Peyer's patch (tissue), 4 donors: ENCODE measurements at places on chromosomes 11 and 22.

GRCh38 chr11:76702336-76703128, 32.0 kb upstream of the LRRC32 start:
- DNase-seq: no peak

DNA sequence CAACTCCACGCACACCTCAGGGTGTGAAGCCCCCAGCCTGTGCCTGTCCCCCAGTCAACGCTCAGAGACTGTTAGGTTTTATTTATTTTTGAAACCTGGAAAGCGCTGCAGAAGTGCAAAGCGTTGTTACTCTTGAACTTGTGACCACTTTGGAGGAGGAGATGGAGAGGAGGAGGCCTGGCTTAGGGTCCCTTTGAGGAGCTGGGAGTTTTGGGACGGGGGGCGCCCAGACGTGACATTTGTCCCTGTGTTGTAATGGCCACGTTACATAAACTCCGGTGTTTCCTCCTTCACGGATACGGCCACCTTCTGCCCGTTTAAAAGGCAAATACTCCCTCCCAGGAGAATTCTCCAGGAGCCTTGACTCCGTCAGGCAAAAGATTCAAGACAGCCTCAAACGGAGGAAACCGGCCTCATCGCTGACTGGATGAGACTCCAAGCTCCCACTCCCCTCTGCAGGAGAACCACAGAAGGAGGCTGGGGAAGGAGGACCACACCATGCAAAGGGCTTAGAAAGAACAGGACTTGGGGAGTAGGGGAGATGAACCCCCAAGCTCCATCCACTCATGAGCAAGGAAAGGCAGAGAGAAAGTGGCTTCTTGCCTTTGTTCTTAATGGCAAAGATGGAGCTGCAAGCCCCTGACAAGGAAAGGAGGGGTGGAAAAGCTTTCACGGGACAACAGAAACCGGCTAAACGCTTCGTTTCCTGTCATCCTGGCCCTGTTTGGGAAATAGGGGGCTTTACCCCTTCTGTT, 630 bp downstream of the PIK3IP1 start:
- DNase-seq: peak; percentile 67

DNA sequence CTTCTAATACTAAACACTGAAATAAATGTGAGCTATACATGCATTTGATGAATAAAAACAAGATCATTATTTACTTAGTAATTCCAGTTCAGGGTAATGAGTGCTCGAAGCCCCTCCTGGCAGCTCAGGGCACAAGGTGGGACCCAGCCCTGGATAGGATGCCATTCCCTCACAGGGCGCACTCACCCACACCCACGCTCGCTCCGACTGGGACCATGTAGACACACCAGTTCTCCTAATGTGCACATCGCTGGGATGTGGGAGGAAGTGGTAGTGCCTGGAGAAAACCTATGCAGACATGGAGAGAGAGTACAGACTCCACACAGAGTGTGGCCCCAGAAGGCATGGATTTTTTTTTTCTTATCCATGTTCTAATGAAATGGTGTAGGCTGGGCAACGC, 44.5 kb upstream of the RASSF10 start:
- DNase-seq: no peak

- no peak for DNase-seq
These were observed 49.7 kb downstream of the ARRB1 start for GRCh38 chr11:75301601-75302345.

DNA sequence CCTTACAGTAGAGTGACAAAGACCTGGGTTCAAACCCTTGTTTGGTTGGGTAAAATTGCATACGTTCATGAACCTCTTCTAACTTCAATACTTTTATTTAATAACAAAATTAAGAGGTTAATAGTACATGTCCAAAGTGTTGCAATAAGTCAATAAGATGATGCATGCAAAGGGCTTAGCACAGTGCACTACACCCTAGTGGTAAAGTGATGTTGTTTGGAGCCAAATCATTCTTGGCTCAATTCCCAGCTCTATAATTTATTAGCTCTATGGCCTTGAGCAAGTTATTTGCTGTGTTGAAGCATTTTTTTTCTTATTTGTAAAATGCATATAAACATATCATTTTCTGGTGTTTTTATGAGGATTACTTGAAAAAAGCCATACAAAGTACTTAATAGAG, 945.3 kb downstream of the LRRC4C start:
- no peak for DNase-seq

- no peak for DNase-seq
These were observed 495.6 kb upstream of the LRRC4C start for GRCh38 chr11:41955066-41955465.

- DNase-seq: no peak
These were observed 42.2 kb downstream of the FAM118A start for GRCh38 chr22:45351956-45352355.

DNA sequence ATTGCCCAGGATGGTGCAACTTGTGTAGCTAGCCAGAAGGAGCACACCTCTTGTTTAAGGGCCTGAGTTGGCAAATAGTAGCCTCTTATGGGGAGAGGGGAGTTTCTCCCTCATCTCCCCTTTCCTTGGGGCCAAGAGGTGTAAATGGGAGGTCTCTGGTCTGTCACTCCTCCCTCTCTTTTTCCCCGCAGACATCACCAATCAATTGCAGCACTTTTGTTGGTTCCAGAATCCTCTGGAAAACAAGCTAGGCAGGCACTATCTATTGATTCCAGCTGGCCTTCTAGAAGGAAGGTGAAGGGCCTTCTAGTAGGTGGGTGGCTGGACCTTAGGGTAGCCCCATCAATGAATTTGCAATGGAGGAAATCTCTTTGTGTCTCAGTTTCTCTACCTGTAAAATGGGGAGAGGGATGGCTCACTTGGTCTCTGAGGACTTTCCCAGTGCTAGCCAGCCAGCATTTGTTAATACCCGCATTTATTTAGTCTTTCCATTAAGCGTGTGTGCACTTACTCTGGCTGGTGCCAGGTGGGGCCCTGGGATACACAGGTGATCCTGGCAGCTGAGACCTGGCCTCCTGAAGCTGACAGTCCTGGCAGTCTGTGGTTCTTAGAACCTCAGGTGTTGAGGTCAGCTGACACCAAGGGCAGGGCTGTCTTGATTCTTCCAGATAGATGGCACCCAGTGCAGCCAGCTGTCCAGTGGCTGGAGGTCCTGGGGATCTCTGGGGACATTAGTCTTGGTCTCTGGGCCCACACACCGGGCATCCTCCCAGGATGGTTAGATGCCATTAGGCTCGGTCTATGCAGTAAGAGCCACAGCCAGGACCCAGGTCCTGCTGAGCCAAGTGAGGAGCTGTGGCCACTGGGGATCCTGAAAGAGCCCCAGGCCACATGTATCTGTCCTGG, 51.7 kb downstream of the TSPAN18 start:
- peak; percentile 27 for DNase-seq

DNA sequence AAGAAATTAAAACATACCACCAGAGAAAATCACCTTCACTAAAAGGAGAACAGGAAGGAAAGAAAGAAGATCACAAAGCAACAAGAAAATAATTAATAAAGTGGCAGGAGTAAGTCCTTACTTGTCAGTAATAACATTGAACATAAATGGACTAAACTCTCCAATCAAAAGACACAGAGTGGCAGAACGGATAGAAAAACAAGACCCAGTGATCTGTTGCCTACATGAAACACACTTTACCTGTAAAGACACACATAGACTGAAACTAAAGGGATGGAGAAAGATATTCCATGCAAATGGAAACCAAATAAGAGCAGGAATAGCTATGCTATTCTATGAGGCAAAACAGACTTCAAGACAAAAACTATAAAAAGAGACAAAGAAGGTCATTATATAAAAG, 25.9 kb downstream of the PLA2G6 start:
- no peak for DNase-seq

GRCh38 chr11:75260396-75261170, 20.0 kb downstream of the TPBGL start:
- peak; percentile 37 for DNase-seq

GRCh38 chr22:48898524-48899250, 929.0 kb downstream of the BRD1 start:
- peak; percentile 14 for DNase-seq

- DNase-seq: no peak
These were observed 23.3 kb downstream of the ZBTB16 start for GRCh38 chr11:114082767-114083181.

DNA sequence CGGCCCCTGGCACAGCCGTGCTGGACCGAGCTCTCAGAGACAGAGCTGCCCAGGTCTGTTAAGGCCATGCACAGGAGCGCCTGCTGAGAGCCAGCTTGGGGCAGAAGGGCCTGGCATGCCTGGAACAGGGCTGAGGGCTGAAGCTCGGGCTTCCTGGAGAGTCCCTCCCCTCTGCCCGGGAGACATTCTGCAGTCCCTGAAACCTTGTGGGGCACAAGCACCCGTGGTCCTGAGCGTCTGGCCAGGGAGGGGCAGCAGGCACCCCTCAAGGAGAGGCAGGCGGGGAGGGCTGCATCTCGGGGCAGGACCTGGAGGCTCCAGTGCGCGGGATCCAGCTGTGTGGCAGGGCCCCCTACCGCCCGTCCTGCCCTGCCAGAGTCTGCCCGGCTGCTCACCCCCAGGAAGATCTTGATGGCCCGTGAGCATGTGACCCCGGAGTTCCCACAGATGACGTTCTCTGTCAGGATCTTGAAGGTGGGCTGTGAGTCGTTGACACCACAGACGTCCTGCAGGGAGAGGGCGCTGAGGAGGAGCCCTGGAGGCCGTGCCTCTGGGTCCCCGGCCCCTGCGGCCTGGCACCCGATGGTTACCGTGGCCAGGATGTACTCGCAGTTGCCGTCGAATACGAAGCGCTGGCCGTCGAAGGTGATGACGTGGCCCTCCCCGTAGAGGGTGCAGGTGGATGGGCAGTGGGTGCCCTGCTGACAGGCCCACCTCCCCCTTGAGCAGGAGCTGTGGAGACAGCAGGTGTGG, 10.9 kb downstream of the MUC6 start:
- DNase-seq: no peak

DNA sequence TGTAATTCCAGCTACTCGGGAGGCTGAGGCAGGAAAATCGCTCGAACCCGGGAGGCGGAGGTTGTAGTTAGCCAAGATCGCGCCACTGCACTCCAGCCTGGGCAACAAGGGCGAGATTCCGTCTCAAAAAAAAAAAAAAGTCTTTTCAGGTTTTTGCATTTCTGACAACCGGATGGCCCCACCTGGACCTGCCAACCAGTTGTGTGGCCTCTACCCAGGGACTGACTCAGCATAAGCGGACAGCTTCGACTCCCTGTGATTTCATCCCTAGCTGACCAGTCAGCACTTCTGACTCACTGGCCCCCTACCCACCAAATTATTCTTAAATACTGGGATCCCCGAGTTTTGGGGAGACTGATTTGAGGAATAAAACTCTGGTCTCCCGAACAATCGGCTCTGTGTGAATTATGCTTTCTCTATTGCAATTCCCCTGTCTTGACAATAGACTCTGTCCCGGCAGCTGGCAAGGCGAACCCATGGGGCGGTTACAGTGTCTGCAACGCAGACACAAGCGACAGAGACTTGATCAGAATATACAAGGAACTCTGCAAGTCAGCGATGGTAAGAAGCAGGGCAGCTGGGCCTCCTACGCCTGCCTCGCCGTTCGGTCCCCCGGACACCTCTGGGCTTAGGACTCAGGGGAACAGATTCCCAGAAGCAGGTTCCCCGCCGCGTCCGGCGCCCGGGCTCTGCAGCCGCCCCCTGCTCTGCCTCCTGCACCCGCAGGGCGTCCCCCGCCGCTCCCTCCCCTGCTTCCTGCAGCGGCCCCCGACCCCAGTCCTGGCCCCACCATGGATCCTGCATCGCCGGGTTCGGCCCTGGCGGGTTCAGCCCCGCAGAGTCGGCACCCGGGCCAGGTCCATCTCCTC, 741 bp upstream of the TALDO1 start:
- no peak for DNase-seq

DNA sequence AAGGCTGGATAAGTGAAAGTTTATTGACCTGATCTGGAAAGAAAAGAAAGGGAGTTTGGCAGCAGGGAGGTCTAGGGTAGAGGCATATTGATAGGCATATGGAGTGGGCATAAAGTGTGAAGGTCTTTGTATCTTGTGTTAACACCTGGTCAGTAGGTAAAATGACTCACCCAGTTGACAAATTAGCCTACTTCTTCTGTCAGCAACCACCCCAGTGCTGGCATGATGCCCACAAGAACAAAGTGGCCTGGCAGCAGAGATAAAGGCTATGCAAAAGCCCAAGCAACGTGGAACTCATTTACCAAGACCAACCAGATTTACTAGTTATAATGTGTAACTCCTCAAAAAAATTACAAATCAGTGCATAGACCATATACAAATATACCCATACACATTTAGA, 4.9 kb downstream of the OR10A3 start:
- DNase-seq: no peak

- DNase-seq: no peak
These were observed 213.6 kb downstream of the CEP164 start for GRCh38 chr11:117541211-117541610.
